GM13976 (cell line): ENCODE measurements at places on chromosomes 1 and 21.
A peak's percentile ranks its signal among the peaks of the same experiment; 100 is the strongest.

DNA sequence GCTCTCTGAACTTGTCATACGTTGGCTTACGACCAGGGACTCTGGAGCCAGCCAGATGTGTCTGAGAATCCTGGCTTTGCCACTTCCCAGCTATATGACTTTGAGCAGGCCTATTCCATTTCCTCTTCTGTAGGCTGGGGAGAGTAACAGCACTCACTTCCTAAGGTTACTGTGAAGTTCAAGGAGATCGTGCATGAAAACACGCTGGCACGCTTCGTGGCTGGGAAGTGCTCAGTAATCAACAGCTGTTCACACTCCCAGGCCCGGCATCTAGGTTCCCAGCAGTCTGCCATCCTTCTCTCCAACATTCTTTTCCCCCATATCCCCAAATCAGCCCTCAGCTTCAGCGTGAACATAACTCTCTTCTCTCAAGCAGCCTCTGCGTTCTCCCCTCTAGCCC is 2.0 kb downstream of the ASCL5 start:
- DNase-seq, result no peak

- DNase-seq, result no peak
Observed at GRCh38 chr1:180269645-180270529, 39.8 kb downstream of the LHX4 start.

- DNase-seq, result no peak
Observed at GRCh38 chr1:117602862-117603261, 3.0 kb upstream of the TENT5C start.

GRCh38 chr1:37317870-37318467 is 156.4 kb upstream of the ZC3H12A start:
- DNase-seq, result no peak

DNA sequence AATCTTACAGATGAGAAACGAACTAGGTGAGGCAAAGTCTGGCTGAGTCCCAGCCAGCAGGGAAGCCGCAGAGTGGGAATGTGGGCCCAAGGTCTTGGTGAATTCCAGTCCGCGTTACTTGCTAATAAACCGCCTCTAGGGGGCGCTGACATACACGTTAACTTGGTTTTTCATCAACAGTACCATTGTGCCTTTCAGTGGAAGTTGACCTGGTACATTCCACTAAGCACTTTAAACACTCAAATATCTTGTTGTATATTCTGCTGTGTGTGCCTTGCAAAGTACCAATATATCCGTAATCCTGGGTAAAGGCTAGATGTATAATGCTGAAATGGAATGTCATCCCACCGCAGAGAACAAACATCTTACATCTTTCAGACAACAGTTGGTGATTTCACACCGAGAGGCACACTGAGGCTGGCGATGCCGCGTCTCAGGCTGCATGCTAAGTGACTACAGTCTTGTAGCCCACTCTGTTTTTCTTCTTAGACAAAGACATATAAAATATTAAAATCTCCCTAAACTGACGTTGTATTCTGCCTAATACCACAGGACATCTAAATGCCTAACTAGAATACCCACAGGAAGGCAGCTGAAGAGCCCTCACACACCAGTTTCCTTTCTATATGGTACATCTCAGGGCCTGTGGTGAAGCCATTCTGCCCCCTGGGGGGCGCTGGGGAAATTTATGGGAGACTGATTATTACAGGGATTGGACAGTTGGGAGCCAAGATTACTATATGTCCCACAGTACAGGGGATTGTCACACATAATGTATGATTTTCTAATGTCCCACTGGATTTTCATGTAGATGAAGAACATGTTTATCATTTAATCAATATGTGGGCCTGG is 49.2 kb upstream of the C1orf198 start:
- DNase-seq, result peak; percentile 60

- DNase-seq, result peak; percentile 75
Observed at GRCh38 chr21:42850866-42851391, 28.4 kb downstream of the WDR4 start.
